Renal cortical epithelial cell (primary cell): ENCODE measurements at places on chromosomes 1 and 21. TPM values are rescaled to one million over a fixed set of nuclear protein-coding genes. Genes with fewer than 3 reads are reported as not detected.

DNA sequence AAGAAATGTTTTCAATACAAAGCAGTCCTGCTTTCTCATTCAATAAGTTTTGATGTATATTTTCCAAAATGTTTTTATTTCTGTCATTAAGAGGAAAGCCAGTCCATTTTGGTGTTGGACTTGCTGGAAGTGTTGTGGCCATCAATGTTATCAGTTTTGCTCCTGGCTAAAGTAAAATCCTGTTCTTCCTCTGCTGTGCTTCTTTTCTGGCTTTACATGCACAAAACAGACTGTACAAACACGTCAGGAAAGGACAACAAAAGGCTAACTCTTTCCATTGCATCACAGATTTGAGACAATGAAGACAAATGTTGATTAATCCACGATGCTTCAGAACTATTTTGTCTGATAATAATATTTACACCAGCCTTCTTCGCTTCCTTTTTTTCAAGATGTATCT lies 735.4 kb downstream of the LTN1 start:
- peak; percentile 29 for DNase-seq

DNA sequence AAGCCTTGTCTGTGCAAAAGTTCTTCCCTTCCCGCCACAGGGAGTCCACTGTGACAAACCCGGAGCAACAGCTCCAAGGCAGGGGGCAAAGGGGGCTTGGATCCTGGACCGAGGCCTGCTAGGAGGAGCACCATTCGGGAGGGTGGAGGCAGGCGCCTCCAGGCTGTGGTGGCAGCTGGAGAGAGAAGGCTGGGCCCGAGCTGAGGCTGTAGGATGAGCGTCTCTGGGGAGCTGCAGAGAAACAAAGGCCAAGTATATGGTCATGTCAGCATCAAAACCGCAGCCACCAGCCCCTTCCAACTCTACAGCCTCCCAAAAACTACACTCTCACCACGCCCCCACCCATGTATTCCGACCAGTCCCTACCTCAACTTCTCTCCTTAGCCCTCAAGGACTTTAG lies 579 bp downstream of the SH3BP5L start:
- DNase-seq, result no peak

DNA sequence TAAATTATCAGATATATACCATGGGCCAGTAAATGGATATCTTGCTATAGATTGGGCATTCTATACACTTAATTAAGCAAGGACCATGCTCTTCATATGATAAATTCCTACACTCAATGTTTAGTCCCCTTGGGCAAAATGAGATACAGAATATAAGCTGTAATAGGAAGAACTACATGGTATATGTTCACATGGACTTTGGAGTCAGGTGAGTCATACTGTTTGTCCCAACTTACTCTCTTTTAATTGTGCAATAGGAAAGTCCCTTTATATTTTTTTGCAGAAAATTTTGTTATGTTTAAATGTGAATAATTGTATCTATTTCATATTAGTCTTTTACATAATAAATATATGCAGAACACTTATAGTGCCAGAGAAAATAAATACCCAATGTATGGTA lies 820.2 kb upstream of the ADAMTS5 start:
- DNase-seq, result peak; percentile 48

DNA sequence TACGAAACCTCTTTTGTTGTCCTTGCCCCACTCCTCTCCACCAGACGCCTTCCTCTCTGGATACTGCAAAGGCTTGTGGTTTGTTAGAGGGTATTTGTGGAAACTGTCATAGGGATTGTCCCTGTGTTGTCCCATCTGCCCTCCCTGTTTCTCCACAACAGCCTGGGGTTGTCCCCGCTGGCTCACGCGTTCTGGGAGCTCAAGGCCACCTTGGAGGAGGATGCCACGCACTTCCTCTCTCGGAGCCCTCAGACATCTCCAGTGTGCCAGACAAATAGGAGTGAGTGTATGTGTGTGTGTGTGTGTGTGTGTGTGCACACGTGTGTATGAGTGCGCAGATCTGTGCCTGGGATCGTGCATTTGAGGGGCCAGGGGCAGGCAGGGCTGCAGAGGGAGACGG lies 37.6 kb upstream of the IL19 start:
- no peak for DNase-seq

DNA sequence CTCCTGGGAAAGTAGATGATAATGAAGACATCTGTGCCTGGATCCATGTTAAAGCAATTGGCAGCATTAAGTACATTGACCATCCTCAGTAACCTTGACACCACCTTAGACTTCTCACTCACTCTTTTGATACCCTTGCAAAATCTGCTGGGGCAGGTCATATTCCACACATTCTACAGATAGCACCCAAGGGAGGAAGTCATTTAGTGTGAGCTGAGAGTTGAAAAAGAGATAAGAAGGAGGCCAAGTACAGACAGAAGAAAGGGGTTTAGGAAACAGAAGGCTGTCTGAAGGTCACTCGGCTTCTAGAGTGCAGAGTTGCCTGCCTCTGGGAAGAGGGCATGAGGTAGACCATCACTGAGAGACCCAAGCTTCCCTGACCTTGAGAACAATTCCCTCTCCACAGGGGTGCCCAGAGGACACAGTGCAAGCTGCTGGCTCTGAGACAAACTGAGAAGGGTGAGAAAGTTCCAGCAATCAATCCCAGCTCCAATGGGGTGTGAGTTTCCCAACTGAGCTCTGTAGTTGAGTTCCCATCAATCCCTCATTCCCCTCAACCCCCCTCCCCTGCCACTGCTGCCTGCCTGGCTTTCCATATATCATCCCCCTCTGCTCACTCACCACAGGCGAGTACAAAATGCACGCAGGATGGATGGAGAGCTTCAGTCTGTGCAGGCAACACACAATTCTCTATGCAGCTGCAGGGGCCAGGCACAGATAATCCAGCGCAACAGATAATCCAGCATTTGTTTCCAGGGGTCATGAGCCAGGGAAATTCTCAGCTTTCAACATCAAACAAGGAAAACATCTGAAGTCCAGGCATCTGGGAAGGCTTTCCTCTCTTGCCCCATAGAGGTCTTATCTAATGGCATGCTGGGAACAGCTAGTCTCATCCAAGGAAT lies 7.4 kb upstream of the MOB3C start:
- no peak for DNase-seq

- DNase-seq, result no peak
Measured at GRCh38 chr1:23964790-23965740, 5.4 kb downstream of the PNRC2 start.

DNA sequence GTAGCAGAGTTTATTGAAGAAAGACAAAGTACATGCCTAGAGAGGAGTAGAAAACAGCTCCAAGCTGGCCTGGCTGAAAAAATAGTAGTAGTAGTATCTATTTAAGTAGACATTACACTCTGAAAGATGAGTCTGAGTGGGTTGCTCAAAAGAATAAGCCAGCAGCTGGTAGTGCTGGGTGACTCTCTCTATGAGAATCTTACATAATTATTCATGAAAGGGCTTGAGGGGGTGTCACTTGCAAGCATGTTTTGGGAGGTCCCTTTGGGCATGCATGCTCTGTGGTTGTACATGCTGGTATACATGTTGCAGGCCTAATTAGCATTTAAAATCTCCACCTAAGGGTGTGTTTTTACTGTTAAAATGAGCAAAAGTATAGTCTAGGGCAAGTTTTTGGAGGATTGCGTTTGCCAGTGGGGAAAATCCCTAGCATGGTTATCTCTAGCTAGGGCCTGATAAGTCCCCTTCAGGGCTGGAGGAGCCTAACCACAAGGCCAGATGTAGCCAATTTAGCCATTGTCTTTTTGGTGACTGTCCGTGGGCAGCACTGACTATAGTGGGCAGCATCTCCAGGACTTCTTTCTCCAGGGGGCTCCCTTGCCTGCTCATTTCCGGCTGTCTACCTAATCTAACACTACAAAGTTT lies 11.0 kb upstream of the FCGR2A start:
- DNase-seq, result no peak

DNA sequence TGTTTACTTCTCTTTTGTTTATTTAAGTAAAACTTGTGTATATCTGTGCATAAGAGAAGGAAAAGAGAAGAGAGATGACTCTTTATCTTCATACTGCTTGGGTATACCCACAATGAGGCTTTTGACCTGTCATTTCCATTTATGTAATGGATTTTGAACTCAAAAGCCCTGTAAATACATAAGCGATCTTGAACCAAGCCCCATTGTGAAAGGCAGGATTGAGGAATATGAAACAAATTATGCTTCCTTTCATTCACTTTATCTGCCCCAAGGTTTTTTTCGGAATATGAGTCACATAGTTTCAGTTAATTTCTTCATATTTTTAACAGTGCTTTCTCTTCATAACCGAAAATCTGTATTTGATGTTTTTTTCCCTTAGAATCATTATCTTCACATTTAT lies 21.4 kb downstream of the CNST start:
- no peak for DNase-seq

DNA sequence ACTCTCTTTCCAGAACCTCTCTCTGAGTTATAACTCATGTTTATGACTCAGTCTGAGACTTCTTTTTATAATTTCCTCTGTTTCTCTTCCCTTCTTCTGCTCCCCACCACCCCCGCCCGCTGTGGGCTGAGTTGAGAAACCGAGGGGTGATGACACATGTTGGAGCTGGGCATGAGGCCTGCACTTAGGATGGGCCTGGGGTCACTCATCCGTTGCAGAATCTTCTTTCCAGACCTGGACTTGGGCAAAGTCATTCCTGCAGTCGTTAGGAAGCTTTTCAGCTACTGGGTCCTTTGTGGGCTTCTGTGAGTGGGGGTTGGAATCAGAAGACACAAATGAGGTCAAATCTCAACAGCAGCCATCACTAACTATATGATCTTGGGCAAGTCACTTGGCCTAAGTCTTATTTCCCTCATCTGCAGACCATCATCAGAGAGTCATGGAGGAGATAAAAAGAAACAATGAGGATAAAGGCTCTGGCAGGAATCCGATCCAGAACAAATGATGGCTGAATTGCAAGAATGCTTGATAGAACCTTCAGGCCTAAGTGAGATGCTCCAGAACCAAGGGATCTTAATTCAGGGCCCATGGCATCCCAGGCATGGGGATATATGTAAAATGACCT lies 53.4 kb downstream of the RPS6KA1 start:
- peak; percentile 87 for DNase-seq

DNA sequence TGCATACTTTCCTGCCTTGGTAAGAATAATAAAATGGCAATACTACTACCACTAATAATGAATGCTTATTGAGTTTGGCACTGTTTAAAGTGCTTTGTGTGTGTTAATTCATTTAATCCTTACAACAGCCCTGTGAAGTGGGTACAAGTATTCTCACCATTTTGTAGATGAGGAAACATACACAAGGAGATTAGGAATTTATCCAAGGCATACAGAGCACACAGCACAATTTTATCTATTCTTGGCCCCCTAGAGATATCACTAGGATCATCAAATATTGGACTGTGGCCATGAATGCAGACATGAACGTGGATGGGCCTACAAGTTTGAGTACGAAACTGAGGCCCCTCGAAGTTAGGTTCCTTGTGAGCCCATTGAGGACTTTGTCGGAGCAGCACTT lies 39.5 kb downstream of the TENT5C start:
- no peak for DNase-seq

DNA sequence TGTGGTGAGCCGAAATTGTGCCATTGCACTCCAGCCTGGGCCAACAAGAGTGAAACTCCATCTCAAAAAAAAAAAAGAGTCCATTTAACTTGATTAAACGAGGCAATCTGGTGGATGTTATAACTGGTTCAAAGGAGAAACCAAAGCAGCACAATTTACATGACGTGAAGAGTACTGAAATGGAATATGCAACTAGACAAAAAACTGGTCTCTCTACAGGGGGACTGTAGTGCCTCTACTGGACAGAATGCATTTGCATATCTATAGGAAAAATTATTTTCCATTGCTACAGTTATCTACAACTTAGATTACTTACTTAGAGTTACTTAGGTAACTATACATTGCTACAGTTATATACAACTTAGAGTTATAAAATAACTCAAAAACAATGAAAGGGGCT lies 2.7 kb upstream of the CAPN2 start:
- no peak for DNase-seq

DNA sequence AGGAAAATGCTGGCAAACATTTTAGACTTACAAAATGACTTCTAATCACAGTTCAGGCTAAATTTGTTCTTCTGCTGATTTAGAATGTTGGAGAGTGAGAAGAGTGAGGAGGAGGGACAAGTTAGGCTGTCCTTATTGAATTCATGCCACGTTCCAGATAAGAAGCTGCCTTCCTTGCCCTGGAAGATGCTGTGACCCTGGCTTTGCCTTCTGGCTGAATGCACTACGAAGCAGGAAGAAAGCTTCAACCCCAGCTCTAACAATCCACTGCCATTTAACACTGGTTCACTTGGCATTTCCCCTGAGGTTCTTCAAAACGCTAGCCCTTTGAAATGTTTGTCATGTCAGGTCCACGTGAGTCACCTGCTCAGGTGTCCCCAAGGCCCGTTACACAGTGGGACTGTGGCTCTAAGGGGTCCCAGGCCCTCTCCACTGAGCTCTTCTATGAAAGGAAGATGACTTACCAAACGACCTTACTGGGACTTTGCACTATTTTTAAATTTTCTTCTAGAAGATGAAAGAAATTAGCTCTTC lies 30.0 kb upstream of the LRRC8C start:
- no peak for DNase-seq

- peak; percentile 70 for DNase-seq
Measured at GRCh38 chr1:98104289-98104688, 183.5 kb upstream of the DPYD start.

DNA sequence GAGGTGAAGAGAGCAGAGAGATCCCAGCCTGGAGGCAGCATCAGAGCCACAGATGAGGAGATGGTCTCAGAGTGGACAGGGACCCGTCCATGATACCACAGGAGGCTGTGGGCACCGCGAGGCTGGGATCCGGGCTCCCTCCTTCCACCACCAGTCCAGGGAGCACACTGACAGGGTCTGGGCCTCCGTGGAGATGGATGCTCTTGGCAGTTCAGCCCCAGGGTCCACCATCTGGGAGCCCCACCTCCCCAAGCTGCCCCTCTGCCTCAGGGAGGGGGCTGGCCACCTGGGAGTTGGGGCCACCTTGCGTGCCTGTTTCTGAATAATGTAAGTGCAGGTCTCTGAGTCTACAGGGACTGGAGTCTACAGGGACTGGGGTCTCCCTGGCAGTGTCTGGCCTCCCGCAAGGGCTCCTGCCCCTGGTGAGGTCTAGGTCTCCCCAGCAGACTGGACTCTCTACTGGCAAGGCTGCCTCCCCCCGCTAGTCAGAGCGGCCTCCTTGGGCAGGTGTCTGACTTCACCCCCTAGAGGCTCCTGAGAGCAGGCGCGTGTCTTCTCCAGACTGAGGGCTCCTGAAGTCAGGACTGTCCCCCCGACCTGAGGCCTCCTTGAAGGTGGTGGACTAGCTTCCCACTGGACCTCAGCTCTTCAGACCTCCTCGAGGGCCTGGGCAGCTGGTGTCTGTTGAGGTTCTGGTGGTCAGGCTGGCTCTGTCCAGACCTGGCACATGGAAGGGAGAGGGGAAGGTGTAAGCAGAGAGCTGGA lies 218.5 kb downstream of the PTPRU start:
- no peak for DNase-seq

- DNase-seq, result no peak
Measured at GRCh38 chr21:32886339-32886738, 114.8 kb upstream of the PAXBP1 start.

S100A8 gene
- not detected in 2 replicates for total RNA-seq

SELENBP1 gene
- 5.0 and 26.8 TPM in 2 replicates for total RNA-seq

CLCNKA gene
- 0.20 TPM in 1 of 2 replicates, not detected in the other for total RNA-seq

UBL4B gene
- total RNA-seq, result not detected in 2 replicates

ALG14 gene
- 1.5 and 1.7 TPM in 2 replicates for total RNA-seq

OR2W3 gene
- total RNA-seq, result 0.15 TPM in 1 of 2 replicates, not detected in the other

DHRS3 gene
- total RNA-seq, result 28.9 and 66.2 TPM in 2 replicates

NUP210L gene
- 0.05 TPM in 1 of 2 replicates, not detected in the other for total RNA-seq
